Osteocyte (in vitro differentiated cells): ENCODE measurements at places on chromosomes 7 and 10. TPM values are rescaled to one million over a fixed set of nuclear protein-coding genes. Genes with fewer than 3 reads are reported as not detected.

DNA sequence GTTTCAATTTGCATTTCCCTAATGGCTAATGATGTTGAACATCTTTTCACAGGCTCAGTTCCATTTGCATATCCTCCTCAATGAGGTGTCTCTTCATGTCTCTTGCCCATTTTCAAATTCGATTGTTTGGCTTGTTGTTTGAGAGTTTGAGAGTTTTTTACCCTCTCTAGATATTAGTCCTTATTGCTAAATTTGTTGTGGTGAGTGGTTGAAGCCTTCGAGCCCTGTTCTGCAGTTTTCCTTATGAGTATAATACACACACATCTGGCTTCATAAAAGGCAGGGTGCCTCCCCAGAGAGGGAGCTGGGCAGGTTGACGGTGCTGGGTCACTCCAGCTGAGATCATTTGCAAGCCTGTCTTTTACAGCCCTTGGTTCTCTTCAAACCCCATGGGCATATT lies 65.1 kb downstream of the RGS10 start:
- no peak for DNase-seq

DNA sequence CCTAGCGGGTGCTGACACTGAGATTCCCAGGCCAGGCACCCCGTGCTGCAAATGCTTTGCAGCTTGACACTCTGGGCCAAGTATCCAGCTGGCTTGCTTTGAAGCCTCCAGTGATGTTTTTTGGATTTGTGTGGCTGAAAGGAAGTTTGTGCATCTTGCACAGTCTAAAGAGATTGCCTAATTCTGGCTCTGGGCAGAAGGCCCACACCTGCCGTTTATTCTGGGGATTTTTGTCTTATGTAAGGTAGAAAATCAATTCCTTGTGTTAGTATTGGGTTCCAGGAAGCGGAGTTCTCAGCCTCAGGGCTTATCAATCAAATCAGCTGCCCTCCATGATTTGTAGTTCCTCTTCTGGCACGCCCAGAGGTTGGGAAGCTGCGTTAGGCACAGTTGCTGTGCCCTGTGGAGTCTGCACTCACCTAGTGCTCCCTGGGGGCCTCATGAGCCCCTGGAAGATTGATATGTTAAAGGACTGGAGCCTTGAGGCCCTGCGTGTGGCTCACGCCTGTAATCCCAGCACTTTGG lies 8.4 kb upstream of the PURB start:
- peak; percentile 36 for DNase-seq

GRCh38 chr7:41655426-41655825 lies 47.5 kb downstream of the INHBA start:
- DNase-seq = no peak

GRCh38 chr10:132827861-132828539 lies 42.1 kb upstream of the NKX6-2 start:
- DNase-seq = no peak

DNA sequence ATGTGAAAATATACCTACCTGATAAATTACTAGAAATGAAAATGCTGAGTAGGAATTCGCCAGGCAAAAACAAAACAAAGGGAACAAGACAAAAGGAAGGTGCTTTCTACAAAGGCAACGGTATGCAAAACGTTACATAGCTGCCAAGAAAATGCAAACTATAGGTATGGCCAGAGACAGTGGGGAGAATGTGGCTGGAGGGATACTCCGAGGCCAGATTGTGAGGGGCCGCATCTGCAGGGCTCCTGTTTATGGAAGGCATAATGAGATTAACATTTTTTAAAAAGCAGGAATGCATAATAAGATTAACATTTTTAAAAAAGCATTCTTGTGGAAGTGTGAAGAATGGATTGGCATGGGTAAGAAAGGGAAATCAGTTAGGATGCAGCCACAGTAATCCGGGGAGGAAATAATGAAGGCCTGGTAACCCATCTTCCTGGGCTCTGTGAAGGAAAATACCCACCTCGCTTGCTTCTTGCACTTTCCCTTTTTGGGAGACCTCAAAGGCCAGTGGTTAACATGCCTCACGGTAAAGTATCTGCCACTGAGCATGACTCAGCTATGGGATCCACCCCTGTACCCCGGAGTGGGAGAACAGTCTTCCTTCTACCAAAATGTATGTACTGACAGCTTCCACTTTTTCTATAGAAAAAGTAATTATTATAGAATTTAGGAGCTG lies 145.8 kb upstream of the LRRN3 start:
- DNase-seq = no peak

DNA sequence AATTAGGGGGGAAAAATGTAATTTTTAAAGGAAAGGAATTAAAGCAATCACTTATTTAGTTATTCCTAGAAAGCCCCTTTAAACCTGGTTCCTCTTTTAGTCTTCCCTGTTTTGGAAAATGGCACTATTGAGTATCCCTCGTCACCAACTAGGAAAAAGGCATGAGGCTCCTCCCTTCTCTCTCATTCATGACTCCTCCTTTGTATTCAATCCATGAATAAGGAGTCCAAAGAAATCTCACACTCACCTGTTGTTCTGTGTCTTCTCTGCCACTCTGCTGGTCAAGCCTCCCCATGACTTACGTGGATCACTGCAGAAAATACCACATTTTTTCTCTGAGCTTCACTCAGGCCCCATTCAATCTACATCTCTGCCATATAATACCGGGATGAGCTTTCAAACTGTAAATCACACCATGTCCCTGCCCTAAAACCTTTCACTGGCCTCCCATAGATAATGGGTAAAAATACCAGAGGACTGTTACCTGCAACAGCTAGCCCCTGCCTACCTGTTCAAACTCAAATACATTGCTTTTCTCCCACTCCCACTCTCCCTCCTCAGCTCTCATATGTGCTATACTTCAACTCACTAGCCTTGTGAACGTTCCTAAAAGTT lies 5.5 kb upstream of the VWDE start:
- no peak for DNase-seq

- DNase-seq = no peak
Measured at GRCh38 chr7:41792120-41792519, 89.2 kb upstream of the INHBA start.

Gene HPSE2
- total RNA-seq = not detected in 2 replicates

Gene JAZF1
- 17.2 and 19.8 TPM in 2 replicates for total RNA-seq

Gene ERV3-1
- 15.9 and 19.0 TPM in 2 replicates for total RNA-seq

Gene TWIST1
- total RNA-seq = 53.4 and 58.4 TPM in 2 replicates

Gene PNLIP
- total RNA-seq = not detected in 2 replicates

Gene SEMA3A
- 2.4 and 3.7 TPM in 2 replicates for total RNA-seq

Gene ZNF365
- 0.44 and 1.0 TPM in 2 replicates for total RNA-seq
